ENCODE measurements at places on chromosomes 12 and 14.

- no peak overlapping the region for H3K27ac ChIP-seq
- DNase-seq = no peak
- H3K4me1 ChIP-seq = no peaks in the 10 kb centered on the region
- H3K27me3 ChIP-seq = no peaks in the 10 kb centered on the region
- H3K4me3 ChIP-seq = no peak overlapping the region
- H3K36me3 ChIP-seq = no peaks in the 10 kb centered on the region
Measured at GRCh38 chr12:86666316-86666715, 410.1 kb upstream of the MGAT4C start.

- no peak for DNase-seq
- no peak overlapping the region for H3K27ac ChIP-seq
- H3K4me1 ChIP-seq = no peaks in the 10 kb centered on the region
- H3K4me3 ChIP-seq = no peak overlapping the region
- H3K36me3 ChIP-seq = no peaks in the 10 kb centered on the region
Measured at GRCh38 chr12:65490250-65490649, 211.8 kb downstream of the MSRB3 start.

- H3K36me3 ChIP-seq = no peaks in the 10 kb centered on the region
- no peaks in the 10 kb centered on the region for H3K4me1 ChIP-seq
- DNase-seq = no peak
- no peak overlapping the region for H3K27ac ChIP-seq
Measured at GRCh38 chr14:101132051-101132571, 228.6 kb upstream of the RTL1 start.

DNA sequence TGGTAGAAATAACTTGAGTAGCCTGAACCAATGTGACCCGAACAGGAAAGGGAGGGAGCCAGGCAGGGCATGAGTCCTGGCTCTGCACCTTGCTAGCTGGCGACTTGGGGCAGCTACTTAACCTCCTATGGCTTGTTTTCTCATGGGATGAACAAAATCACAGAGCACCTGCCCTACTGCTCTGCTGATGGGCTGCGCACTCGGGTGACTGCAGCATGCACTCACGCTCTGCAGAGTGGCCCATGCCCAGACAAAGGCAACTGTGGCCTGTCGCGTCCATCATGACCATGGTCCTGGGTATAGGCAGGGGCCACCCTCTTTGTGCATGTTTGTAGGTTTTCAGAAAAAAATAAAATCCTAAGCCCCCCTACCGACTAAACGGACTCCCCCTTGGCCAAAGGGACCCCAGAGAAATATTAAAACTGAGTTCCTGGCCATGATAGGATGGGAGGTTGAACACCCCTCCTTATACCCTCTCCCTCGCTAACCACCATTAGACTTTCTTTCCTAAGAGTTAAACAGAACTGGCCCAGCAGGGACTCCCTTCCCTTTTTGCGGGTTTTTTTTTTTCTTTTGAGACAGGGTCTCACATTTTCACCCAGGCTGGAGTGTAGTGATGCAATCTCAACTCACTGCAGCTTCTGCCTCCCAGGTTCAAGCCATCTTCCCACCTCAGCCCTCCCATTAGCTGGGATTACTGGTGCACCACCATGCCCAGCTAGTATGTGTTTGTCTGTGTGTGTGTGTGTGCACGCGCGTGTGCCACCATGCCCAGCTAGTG, 32.5 kb downstream of the VWF start:
- no peaks in the 10 kb centered on the region for H3K27me3 ChIP-seq
- no peak for DNase-seq
- peaks cover 6% of the 10 kb centered on the region for H3K4me1 ChIP-seq
- H3K4me3 ChIP-seq = no peak overlapping the region
- no peaks in the 10 kb centered on the region for H3K36me3 ChIP-seq

GRCh38 chr12:124617615-124618014, 50.2 kb upstream of the NCOR2 start:
- H3K27ac ChIP-seq = no peak overlapping the region
- H3K27me3 ChIP-seq = no peaks in the 10 kb centered on the region
- H3K4me3 ChIP-seq = no peak overlapping the region
- DNase-seq = no peak
- no peaks in the 10 kb centered on the region for H3K36me3 ChIP-seq

DNA sequence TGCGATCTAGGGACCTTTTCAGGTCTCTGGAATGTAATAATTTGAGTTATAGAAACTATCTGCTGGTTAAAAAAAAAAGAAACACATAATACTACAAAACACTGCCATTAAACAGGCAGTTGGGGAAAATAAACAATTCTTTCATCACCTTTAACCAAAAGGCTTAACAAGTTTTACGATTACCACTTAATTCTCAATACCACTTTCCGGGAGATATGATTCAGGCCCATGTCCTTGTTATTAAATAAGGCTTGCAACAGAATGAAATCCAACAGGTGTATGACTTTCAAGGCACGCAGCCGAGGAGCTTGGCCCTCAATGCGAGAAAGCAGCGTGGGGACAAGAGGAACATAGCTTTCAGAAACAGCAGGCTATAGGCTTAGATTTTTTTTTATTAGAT, 5.6 kb upstream of the GLRX5 start:
- H3K27me3 ChIP-seq = no peaks in the 10 kb centered on the region
- H3K36me3 ChIP-seq = no peaks in the 10 kb centered on the region
- no peak overlapping the region for H3K27ac ChIP-seq
- peaks cover 20% of the 10 kb centered on the region for H3K4me1 ChIP-seq
- no peak for DNase-seq
- H3K4me3 ChIP-seq = no peak overlapping the region

DNA sequence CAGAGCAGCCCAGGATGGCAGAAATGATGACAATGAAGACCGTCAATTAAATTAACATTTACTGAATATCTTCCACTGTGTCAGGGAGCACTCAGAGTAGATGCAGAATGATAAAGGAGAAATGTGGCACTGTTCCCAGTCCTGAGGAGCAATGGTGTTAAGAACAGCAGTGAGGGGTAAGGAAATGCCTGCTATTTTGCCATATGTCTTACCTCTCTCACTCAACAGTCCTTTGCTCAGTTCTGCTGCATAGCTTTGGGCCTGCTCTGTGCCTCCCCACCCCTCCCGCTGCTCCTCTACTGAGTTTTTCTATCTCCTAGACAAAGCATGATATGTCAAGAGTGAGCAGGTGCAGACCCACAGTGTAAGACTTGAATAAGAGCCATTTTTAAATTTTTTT, 318.8 kb downstream of the NAV3 start:
- no peaks in the 10 kb centered on the region for H3K27me3 ChIP-seq
- H3K27ac ChIP-seq = no peak overlapping the region
- H3K36me3 ChIP-seq = no peaks in the 10 kb centered on the region
- DNase-seq = no peak
- no peak overlapping the region for H3K4me3 ChIP-seq

DNA sequence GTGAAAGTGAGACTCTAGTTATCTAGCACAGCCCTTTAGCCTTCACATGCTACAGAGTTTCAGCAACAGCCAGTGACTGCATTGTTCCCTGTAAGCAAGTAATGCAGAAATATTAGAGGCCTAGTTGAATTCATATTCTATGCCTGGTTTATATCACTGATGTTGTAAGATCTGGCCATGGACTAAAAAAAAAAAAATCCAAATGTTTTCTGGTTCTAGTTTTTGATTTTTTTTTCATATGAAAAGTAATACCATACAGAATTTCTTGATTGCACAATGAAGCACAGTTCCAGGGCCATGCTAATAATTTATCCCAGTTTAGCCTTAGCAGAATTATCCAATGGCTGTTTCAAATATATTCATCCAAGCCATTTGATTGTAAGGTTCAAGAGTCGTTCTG, 341.5 kb upstream of the DDHD1 start:
- no peaks in the 10 kb centered on the region for H3K4me1 ChIP-seq
- no peaks in the 10 kb centered on the region for H3K27me3 ChIP-seq
- no peak overlapping the region for H3K27ac ChIP-seq
- H3K4me3 ChIP-seq = no peak overlapping the region
